Stimulated activated CD8-positive, alpha-beta memory T cell treated with anti-CD3 and anti-CD28 coated beads, Interleukin-15, amount 100 ng/mL, for 4 hours (primary cell): ENCODE measurements at places on chromosomes 1 and 21.

DNA sequence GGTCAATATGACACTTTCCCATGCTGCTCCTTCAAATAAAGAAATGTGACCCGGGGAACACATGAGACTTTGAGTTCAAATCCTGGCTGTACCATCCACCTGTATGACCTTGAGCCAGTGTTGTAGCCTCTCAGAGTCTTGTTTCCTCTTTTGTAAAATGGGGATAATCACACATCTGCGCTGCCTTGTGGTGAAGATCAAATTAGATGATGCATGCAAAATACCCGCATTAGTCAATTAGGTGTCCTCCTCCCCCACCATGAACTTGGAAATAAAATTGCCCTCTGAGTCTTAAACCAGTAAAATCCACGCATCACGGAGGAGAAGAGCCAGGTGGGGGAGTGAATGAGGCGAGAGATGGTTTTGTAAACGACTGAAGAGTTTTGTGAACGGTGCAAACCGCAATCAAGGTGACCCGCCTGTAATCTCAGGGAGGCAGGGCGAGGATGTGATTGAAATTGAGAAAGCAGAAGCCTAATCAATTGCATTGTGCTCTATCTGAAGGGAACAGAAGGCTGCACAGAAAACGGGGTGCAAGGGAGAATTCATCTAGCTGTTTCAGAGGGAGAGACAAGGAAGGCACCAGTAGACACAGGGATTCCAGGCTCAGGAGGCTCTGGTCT is 5.8 kb upstream of the AHDC1 start:
- no peak for DNase-seq

DNA sequence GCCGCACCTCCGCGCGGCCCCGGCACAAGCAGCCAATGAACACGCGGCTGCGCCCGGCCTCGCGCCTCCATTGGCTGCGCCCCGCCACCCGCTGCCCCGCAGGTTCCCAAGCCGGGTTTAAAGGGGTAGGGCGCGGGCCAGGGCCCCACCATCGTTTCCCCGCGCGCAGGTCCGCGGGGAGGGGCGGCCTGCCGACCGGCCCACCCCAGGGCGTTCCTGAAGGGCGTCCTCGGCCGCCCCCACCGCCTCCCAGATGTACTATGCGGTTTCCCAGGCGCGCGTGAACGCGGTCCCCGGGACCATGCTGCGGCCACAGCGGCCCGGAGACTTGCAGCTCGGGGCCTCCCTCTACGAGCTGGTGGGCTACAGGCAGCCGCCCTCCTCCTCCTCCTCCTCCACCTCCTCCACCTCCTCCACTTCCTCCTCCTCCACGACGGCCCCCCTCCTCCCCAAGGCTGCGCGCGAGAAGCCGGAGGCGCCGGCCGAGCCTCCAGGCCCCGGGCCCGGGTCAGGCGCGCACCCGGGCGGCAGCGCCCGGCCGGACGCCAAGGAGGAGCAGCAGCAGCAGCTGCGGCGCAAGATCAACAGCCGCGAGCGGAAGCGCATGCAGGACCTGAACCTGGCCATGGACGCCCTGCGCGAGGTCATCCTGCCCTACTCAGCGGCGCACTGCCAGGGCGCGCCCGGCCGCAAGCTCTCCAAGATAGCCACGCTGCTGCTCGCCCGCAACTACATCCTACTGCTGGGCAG is at the start of gene OLIG1:
OLIG1 (plus strand) TSS at position 148 of the 750 bp plus-strand sequence; CDS start at position 254, 106 bp downstream.
- DNase-seq, result no peak

- DNase-seq, result no peak
Observed at GRCh38 chr21:41701749-41702148, 65.1 kb downstream of the RIPK4 start.

GRCh38 chr1:2330035-2330434 is 61.3 kb downstream of the MORN1 start:
- no peak for DNase-seq

DNA sequence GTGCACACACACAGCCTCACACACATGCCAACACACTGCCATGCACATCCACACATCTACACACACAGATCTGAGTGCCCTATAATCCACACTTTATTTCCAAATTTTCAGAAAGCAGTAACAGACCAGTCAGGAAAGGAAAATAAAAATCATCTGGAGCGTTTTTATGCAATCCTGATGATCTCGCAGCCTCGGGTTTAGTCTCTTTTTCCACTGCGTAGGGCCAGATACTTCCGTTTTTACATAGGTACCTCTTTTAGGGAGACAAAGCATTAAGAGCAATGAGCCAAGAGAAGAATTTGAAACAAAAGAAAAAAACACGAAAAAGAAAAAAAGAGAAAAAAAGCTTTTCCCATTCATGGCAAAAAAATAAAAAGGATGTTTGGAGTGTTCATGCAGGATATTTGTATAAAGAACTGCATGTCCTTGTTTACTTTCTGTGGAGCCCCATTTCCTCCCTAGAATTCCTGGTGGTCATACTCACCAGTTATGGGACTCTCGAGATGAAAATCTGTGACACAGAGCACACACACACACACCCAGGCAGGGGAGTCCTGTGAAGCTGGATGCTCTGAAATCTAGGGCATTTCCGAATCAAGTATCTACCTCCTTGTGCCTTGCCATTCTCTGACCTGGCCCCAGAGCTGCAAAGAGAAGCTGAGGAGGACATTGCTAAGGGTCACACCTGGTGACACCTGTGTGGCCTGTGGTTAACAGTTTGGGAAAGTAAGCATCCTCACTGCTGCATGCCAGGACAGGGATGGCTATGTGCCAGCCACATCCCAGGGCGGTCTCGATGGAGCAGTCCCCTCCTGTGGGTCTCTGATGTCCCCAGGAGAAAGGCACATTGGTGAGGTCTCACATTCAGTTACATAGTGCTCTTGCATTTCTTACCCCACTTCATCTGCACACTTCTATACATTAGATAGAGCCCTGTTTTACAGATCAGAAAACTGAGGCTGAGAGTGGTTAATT is 83.6 kb downstream of the RUNX1 start:
- no peak for DNase-seq

- no peak for DNase-seq
Observed at GRCh38 chr1:19043579-19044443, 87.3 kb upstream of the IFFO2 start.

GRCh38 chr1:111442457-111442856 is 6.6 kb downstream of the WDR77 start:
- no peak for DNase-seq

DNA sequence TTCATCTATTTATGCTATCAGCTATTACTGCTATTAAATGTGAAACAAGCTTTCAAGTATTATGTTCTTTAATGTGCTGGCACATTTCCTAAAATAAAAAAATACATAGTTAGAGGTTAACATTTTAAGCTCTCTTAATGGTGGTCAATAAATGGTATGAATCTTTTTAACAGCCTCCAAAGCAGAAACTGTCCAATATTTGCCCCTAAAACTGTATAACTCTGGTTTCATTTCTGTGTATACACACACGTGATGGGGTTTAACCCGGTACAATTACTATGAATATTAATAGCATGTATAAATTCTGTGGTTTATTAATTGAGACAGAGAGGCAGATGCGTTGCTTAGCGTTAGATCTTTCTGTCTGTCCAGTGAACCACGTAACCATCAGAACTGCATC is 2.2 kb downstream of the ESRRG start:
- no peak for DNase-seq

- no peak for DNase-seq
Observed at GRCh38 chr1:160284220-160284781, 632 bp downstream of the PEX19 start.

DNA sequence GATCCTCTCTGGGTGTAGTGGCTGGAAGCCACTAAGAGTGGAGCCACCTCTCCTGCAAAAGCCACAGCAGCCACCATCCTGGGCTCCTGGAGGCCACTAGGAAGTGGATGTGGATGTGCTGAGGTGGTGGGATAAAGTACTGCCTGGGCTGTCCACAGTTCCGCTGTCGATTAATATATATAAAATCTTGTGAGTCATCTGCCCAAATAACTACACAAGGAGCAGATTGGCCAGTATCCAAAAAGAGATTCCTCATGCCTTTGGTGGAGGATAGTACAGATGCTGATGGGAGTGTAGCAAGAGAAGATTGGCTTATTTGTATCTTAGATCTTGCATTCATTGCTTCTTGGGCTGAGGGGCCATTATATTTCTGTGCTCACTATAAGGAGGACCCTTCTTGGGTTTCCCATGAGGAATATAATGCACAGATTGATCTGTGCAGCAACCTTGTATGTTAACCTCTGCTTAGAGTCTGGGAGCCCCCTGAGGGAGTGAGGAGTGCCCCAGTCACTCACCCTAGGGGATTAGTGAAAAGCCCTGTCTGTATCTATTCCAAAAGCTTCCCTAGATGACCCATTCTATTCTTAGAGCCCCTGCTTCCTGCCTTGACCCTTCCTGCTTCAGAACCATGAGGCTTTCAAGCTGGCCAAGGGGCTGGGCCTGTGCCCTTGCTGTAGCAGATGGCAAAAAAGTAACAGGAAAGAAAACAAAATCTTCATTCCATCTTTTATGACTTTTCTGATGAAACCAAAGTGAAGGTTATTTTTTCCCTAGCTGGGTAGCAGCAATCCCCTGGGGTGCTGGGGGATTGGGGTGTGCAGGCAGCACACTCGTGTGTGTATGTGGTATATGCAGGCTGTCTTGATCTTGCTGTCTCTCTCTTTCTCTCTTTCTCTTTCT is 31.7 kb downstream of the RCSD1 start:
- no peak for DNase-seq

DNA sequence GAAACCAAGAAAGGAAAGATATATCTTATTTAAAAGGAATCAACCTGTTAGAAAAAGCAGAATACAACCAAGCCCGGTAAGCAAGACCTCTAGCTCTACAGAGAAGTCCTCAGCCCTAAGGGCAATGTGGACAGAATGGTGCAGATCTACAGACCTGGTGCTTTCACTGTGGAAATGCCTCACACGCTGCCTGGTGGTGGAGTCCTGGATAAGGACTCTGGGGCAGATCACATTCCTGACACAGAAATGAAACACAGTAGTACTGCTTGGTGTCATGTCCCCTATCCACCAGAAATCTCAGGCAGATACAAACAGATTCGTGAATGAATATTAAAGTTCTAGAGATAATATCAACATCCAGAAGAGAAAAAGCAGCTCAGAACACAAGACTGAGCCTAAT is 6.8 kb downstream of the CNN3 start:
- DNase-seq, result no peak

DNA sequence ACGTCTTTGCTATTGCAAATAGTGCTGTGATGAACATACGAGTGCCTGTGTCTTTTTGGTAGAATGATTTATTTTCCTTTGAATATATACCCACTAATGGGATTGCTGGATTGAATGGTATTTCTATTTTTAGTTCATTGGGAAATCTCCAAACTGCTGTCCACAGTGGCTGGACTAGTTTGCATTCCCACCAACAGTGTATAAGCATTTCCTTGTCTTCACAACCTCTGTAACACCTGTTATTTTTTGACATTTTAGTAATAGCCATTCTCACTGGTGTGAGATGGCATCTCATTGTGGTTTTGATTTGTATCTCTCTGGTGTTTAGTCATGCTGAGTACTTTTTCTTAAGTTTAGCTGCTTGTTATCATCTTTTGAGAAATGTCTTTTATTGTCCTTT is 215.0 kb downstream of the FMN2 start:
- DNase-seq, result no peak

- DNase-seq, result no peak
Observed at GRCh38 chr1:198833706-198834503, 195.1 kb downstream of the PTPRC start.

GRCh38 chr1:218887141-218887925 is 286.3 kb upstream of the LYPLAL1 start:
- DNase-seq, result no peak

- DNase-seq, result no peak
Observed at GRCh38 chr1:186212568-186213224, 162.4 kb downstream of the TPR start.

DNA sequence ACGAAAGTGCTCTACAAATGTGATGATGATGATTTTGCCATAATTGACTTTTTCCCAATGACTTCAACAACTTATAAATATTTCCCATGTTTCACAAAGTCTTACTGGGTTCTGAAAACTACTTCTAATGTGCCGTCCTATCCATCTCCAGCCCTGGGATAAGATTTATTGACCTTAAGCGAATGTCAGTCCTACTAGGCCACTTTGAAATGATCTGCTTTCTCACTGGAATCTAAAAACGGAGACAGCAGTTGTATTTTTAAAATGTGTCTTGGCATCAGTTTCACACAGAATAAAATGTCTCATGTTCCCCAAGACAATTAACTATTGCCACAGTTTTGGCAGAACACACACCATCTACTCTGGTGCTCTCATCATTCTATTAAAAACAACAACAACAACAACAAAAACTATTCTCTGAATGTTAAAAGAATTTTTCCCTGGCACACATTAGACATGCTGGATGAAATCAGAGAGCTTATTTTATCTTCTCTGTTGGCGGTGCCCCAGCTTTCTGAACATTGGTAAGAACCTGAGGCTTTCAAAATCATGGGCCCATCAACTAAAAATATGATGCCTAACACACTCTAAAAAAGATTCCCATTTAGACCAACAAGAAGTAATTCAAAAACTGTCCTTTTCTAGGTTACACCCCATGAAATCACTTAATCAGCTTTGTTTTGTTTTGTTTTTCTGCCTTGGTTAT is 23.1 kb upstream of the DNASE2B start:
- no peak for DNase-seq

DNA sequence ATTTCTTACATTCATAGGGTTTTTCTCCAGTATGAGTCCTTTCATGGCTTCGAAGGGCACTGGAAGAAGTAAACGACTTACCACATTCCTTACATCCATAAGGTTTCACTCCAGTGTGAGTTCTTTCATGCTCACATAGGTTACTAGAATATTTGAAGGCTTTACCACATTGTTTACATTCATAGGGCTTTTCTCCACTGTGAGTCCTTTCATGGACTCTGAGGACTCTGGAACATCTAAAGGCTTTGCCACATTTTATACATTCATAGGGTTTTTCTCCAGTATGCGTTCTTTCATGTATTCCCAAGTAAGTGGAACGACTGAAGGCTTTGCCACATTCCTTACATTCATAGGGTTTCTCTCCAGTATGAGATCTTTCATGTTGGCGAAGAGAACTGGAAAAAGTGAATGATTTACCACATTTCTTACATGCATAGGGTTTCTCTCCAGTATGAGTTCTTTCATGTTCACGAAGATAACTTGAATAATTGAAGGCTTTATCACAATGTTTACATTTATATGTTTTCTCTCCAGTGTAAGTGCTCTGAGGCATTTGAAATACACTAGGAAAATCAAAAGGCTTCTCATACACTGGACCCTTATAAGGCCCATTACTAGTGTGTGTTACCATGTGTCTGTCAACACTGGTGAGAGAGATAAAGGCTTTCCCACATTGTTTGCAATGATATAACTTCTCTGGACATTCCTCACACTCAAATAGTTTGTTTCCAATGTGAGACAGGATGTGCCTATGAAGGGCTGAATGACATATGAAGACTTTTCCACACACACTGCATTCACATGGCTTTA is 29.9 kb upstream of the ZNF695 start:
- no peak for DNase-seq
